ENCODE measurements at places on chromosomes 4 and X.

DNA sequence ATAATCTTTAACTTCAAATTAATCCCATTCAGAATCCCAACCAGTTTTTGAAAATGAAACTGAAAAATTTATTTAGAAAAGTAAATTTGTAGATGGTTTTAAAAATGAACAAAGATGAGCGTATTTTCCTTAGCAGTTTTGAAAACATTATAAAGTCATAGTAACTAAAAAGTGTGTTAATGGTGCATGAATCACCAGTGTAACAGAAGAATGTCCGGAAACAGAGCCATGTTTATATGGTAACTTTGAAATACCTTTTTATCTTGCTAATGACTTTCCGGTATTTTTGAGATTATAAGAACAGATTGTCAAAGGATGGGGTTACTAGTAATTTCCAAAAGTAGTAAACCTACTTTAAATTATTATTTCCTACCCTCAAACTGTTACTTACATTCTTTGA is 145.9 kb downstream of the IRS4 start:
- no peak for DNase-seq

DNA sequence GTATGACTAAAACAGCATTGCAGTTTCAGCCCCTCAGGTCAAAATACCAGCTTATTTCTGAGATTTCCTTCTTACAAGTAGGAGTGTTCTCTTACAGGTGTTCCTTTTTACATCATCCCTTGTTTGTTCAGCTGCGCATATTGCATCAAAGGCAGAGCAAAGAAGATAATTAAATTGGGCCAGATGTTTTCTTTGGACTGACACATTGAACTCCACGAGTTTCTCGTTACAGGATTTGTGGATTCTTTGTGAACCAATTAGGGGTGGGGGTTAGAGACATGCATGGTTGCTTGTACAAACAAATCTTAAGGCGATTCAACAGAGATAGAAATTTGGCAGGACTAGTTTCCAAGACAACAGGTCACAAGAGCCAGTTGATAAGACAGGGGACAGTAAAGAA is 95.7 kb downstream of the SPANXN4 start:
- DNase-seq: no peak

- DNase-seq: no peak
These were observed 72.0 kb downstream of the FAT1 start for GRCh38 chr4:186651624-186652023.

- DNase-seq: no peak
These were observed 438.6 kb upstream of the EPHA5 start for GRCh38 chr4:66108898-66109297.

DNA sequence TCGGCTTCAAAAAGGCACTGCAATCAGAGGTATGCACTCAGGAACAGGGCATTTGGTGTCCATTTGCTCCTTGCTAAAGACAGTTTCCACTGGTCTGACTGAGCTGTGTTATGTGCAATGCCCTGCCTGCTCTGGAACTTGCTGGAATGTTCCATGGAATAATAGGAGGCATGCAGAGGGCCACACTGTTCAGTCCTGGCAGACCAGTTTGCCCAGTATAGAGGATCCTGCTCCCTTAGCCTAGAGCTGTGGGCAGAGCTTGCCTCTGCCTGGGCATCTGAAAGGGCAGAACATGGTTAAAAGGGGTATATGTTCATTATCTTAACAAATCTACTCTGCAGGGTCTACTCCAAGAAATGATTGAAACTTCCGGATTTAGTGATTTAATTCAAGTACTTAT is 27.8 kb upstream of the CD99L2 start:
- DNase-seq: no peak

DNA sequence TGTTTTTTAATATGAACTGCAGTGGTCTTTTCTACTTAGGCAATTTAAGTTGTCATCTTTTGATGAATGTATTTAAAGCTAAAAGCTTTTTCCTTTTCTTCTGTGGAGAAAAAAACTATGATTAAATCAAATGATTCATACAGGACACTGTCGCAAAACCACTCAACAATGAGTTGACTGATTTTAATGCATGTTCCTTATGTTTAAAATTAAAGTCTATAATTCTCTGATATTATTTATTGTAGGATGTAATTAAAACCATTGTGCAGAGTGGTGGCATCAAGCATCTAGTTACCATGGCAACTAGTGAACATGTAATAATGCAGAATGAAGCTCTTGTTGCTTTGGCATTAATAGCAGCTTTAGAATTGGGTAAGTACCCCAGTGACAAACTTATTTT is 172.5 kb downstream of the RAP1GDS1 start:
- DNase-seq: no peak

DNA sequence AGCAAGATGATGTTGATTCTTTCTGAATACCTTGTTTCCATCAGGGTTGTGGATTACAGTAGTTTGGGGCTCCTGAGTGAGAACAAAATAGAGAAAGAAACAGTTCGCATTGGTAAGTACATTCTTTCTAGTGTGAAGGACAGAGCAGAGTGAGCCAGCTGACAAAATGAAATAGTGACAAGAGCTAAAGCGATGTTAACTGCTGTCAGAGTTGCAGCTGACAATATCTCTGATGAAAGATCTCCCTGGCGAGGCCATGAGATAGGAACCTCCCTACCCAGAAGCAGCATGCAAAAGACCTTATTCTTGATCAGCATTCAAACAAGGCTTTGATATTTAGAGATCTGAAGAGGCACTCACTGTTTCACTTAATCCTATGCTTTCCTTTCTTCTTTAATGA is 258.6 kb downstream of the CAMK2D start:
- no peak for DNase-seq

- DNase-seq: no peak
These were observed 1112.5 kb downstream of the TECRL start for GRCh38 chr4:63296773-63297172.

- no peak for DNase-seq
These were observed 1.4 kb downstream of the PLXNB3 start for GRCh38 chrX:153765138-153766079.

DNA sequence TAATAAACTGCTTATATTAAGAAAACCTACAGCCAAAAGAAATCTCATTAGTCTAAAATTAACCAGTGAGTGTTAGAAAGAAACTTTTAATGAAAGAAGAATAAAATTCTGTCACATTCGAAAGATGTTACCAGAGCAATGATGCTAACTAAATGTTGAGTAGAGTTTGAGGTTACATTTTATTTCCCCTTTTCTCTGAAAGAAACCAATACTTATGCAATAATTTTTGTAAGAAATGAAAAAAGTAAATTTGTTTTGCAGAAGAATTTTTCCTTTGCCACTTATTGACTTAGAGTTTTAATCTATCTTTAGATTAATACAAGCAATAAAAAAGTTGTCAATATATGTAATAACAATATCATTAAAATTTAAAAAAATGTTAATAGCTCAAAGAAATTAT is 574.0 kb upstream of the GALNTL6 start:
- no peak for DNase-seq

DNA sequence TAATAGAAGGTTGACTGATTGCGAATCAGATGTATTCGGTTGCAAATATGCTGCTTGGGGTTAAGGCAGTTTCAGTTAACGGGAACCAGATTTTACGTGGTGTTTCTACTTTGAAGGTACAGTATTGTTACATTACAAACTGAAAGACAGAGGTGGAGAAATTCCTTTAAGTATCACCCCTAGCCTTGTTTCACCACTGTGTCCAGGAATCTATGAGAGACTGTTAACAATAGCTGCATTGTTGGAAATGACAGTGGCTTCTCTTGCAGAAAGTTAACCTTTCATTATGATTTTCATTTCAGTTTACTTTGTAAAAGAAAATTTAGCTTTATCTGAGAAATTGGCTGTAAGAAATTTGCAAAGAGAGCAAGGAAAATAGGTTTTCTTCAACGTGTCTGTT is 2.6 kb downstream of the CDKL5 start:
- DNase-seq: no peak

DNA sequence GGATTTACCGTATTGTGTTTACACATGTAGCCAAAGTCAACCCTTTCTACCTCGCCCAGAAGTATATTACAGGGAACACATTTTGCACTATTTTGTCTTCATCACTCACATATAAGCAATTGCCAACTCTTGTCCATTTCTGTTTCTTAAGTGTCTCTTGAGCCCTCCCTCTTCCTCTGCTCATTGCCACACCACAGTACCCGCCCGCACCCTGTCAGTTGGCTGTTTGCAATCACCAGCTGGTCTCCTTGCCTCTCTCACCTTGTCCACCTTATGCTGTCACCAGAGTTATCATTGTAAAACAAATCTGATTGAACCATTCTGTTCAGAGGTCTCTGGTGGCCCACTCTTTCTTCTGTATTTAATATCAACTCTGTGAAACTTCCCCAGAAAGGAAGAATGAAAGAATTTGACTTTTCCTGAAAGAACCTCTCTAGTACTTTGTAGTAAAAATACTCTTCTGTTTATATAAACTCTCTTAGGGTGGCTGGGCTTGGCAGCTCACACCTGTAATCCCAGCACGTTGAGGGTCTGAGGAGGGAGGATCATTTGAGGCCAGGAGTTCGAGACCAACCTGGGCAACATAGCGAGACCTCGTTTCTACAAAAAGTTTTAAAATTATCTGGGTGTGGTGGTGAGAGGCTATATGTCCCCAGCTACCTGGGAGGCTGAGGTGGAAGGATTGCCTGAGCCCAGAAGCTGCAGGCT is 50.2 kb downstream of the ING2 start:
- no peak for DNase-seq

DNA sequence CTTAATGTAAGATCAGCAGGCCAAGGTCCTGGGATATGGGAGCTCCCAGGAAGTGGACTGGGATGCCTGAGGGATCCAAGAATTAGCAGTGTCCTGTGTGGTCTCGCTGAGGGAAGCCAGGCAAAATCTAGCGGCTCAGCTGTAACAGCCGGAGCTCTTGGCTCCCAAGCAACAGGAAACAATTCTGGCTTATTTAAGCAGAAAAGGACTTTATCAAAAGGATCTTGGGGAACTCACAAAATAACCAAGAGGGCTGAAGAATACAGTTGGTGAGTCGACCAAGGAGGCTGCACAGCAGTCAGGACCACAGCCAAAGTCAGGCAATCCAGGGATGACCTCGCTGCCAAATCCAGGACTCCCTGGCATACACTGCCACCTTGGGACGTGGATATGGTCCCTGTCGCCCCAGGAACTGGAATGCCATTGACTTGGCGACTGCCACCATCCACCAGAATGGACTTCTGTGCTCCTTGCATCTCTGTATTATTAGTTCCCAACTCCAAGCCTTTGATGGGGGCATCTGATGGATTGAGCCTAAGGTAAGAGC is 165.3 kb upstream of the BCOR start:
- no peak for DNase-seq

- DNase-seq: no peak
These were observed 57.2 kb downstream of the FAM53A start for GRCh38 chr4:1626941-1627340.

GRCh38 chrX:107154787-107155620 is 36.4 kb upstream of the RBM41 start:
- DNase-seq: no peak

Data from stimulated activated CD4-positive, alpha-beta T cell treated with anti-CD3 and anti-CD28 coated beads, Interleukin-12 subunit alpha, Interleukin-12 subunit beta, amount 100 ng/mL, for 48 hours (primary cell).